ENCODE measurements at places on chromosomes 16 and 17. TPM values are rescaled to one million over a fixed set of nuclear protein-coding genes. Genes with fewer than 3 reads are reported as not detected.

- DNase-seq, result no peak
These were observed 72.9 kb downstream of the CYTH1 start for GRCh38 chr17:78709119-78709681.

DNA sequence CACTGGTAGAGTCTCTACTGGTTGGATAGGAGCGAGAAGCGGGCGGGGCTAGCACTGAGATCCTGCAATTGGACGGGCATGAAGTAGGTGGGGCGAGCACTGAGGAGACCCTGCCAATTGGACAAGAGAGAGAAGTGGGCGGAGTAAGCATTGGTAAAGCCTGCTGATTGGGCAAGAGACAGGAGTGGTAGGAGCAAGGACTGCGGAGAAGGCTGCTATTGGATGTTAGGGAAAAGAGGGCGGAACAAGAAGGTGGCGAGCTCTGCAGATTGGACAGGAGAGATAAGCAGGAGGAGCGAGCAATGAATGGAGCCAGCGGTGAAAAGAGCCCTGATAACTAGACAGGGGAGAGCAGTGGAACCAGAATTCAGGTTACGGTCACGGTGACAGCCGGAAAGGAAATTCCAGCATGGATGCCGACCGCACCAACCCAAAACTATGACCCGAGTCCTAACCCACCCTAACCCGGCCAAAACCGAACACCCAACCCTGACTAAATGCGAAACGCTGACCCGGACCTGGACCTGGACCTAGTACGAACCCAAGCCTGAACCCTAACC lies 4.8 kb downstream of the SCGB1C2 start:
- DNase-seq, result no peak

DNA sequence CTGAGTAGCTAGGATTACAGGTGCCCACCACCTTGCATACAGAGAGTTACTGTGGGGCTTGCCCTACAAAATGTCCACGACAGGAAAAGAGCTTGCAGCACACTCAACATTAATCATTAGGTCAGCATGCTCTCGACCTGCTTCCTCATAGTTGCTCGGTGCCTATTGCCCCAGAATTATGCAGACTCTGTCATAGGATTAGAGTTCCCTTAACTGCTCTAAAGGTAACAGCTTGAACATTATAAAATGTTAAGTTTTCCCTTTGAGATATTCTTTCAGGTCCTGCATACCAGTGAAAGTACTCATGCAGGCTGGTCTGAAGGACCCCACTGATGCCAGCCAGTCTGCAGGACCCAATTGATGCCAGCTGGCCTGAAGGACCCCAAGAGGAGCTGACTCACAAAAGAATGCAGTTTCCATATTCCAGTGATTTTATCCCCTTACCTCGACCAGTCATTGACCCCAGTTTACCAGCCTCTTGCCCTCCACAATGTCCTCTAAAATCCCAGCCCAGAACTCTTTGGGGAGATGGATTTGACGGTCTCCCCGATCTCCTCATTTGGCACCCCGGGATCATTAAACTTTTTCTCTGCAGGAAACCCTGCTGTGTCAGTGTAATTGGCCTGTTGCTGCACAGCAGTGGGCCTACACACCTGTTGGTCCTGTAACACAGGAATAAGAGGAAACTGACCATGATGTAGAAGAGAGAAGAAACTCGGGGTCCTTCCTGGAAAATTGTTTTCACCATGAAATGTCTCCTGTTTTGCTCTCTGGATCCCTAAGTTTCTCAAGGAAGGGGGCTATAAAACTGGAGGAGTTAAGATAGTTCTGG lies 10.6 kb downstream of the ICAM2 start:
- no peak for DNase-seq

GRCh38 chr16:80611930-80612327 lies 71.1 kb downstream of the DYNLRB2 start:
- DNase-seq, result no peak

GRCh38 chr17:76986365-76986764 lies 118.2 kb downstream of the MGAT5B start:
- DNase-seq, result peak; percentile 71

- DNase-seq, result peak; percentile 7
These were observed 6.1 kb downstream of the SSTR5 start for GRCh38 chr16:1078579-1079021.

DNA sequence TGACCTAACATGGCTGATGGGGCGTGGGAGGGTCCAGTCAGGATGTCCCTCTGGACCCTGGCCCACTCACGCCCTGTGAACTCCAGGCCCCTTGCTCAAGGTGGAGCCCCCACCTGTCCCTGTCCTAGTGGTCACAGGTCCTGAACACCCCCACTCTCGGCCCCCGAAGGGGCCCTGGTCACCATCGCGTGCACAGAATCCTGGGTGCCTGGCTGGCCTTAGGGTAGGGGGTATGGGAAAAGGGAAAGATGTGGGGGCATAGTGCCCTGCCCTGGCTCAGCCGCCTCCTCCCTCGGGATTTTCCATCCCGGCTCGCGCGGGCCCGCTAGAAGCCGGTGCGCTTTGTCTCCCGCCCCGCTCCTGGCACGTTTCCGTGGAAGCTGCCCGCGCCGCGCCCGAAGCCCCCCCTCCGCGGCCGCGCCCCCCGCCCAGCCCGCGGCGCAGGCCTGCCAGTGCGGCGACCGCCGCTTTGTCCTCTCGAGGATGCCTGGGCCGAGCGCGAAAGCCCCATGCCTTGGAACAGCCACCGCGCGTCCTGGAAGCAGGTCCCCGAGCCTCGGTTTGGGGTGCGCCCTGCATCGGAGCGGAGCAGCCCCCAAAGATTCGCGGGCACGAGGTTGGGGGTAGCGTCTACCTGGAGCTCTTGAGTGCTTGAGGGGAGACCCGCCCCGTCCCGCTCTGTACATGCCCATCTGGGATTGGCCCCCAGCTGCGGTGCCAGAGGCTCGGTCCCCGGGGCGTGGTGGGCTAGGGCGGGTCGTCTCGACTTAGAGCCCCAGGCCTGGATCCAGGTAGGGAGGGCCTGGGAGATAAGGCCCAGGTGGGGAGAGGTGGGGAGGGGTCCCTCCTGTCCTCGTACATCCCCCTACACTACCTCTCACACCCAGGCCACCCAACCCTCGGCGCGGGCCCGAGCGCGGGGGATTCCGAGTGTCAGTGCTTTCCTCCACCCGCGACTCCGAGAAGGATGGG lies 1.3 kb downstream of the SMPD3 start:
- DNase-seq, result no peak

DNA sequence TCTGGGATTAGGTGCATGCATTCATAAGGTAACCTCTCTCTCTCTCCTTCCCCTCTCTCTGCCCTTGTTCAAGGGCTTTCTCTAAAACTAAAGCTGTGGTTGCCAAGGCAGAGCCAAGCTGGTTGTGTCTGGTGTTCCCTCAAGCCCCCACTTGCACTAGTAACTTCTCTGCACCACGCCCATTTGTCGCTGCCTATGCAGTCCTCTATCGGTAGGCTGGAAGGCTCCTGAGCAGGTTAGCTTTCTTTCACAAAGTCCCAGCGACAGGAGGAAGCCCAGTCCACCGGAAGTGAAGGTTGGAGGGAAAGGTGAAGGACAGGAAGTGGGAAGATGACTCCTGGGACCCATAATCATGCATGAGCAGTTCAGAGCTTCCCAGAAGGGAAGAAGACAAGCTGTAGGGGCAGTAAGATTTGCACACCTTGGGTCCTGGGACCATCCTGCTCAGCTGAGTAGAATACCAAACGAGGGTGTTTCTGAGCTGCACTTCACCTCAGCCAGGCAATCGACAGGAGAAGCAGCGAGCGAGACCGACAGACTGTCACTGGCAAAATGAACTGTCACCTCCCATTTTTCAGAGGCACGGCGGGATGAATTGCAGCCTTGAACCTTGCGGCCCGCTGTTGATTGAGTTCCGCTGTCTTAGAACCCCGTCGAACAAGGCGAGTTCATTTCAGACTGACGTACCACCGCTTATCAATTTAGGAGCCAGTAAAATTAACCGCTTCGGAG lies 14.7 kb upstream of the SKAP1 start:
- DNase-seq, result no peak

DNA sequence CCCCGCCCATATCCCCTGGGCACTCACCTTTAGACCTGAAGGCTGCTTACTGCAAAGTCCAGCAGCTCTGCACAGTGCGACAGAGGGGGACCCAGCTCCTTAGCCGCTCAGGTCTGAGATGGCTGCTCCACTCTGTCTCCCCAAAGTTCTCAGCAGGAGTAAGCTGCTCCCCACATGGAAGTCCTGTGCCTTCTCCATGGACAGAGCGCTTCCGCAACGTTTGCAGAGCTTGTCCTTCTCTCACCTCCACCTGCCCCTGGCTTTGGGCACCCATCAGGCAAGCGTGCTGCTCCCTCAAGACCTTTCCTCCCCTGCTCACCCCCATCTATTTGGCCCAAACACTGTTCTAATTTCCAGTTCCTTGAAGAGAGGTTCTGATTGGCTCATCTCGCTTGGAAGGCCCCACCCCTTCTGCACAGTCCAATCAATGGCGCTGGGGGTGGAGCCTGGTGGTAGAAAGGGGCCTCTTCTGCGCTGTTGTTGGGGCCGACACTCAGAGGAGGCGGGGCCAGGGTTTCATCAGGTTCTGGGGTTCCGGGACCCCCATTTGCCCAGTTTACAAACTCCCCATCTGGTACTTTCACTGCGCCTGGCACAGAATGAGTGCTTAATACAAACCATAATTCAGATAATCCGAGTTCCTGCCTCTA lies 137.2 kb downstream of the CYLD start:
- no peak for DNase-seq

- no peak for DNase-seq
These were observed 50.9 kb downstream of the CDH11 start for GRCh38 chr16:65070831-65071432.

GRCh38 chr17:20200016-20200795 lies 191.0 kb downstream of the SPECC1 start:
- DNase-seq, result no peak

DNA sequence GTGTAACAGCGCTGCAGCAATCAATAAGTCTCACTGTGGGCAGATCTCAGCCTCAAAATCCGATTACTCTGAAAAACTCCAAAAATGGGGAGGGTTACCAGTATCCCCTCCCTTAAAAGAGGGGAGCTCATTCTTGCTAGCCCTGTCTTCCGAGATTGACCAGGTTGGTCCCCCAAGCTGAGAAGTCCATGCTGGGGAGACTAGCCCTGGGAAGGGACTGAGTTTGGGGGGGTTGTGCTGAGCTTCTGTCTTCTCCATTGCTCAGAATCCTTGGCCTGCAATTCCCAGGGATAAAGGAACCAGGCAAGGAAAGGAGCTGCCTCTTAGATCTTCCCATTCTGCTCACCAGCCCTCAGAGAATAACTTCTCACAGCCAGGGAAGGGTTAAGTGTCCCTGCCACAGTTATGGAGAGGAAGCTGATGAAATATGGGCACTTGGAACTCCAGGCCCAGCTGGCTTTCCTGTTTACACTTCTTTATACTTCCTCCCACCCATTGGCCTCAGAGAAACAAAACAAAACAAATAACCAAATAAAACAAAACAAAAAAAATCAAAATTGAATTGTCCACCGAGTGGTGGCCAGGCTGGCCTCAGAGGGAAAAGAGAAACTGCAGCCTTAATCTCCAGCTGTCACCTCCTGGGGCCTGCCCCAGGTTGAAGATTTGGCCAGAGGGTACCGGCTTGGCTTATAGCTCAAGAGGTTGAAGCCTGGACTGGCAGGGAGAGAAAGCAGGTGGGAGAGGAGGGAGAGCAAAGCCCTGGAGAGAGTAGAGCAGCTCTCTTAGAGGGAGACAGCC lies 2.6 kb downstream of the HOXB3 start:
- DNase-seq, result peak; percentile 66

DNA sequence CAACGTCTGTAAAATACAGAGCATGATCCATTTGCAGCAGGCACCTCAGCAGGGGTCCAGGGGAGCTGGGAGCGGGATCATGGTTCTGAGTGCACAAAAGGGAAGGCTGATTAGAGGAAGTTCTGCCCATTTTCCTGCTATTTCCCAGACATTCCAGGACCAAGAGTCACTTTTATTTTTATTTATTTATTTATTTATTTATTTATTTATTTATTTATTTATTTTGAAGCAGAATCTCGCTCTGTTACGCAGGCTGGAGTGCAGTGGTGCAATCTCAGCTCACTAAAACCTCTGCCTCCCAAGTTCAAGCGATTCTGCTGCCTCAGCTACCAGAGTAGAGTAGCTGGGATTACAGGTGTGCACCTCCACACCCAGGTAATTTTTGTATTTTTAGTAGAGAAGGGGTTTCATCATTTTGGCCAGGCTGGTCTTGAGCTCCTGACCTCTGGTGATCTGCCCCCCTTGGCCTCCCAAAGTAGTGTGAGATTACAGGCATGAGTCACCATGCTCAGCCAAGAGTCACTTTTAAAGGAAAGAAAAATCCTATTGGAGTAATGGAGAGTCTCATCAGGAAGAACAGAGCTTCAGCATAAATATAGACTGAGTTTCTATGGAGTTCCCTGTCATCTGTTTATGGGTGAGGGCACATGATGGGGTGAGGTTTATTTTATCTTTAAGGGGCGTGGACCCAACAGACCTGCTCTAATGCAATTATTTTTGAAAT lies 355.2 kb downstream of the HAPSTR1 start:
- DNase-seq, result no peak

DNA sequence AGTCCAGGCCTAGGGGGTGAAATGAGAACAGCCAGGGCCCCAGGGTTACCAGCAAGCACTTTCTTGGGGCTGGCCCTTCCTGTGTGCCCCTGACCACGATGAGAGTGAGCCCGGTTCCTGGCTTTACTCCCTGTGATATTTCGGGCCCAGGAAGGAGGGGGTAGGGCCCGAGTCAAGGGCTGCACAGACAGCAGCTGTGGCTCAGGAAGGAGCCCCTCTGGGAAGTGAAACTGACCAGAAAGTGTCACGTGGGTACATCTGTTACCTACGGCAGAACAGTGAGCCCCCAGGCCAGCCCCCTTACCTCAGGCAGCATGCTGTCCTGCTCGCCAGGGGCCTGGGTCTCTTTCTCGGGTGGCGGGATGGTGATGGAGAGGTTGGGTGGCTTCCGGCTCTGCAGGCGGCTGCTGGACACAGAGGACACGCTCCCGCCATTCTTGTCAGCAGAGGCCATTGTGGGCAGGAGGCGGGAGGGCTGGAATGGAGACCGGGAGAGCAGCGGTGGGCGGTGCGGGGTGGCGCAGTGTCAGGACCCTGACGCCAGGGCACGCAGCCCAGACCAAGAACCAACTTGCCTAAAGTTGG lies 13.8 kb downstream of the AANAT start:
- no peak for DNase-seq

DNA sequence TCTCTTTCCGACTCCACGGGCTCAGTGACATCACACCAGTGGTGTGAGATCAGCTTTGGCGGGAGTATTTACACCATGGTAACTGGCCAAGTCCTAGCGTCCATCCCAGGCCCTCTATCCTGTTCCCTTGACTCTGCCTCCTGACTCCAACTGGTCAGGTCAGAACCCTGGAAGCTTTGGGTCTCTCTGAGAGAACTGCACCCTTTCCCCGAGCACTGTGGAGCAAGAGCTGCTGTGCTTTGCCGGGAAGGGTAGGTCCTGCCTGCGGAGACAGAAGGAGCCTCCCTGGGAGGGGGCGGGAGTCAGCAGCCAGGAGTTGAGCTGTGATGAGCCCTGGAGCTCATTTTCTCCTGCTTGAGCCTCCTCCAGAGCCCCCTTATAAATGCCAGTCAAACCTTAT lies 212.1 kb upstream of the TNRC6C start:
- DNase-seq, result no peak

- no peak for DNase-seq
These were observed 9.5 kb upstream of the FZD2 start for GRCh38 chr17:44547625-44548267.

- no peak for DNase-seq
These were observed 82.0 kb downstream of the GPRC5B start for GRCh38 chr16:19802612-19803011.

GLP2R gene
- polyA plus RNA-seq, result 1.4 TPM

GNAO1 gene
- 27.7 TPM for polyA plus RNA-seq

SMIM36 gene
- polyA plus RNA-seq, result 0.28 TPM

STXBP4 gene
- polyA plus RNA-seq, result 14.7 TPM

CHRNE gene
- polyA plus RNA-seq, result 1.0 TPM

ANKRD40CL gene
- 0.77 TPM for polyA plus RNA-seq

COPZ2 gene
- 22.6 TPM for polyA plus RNA-seq

ITGAX gene
- polyA plus RNA-seq, result 0.90 TPM

HBZ gene
- polyA plus RNA-seq, result 4.8 TPM
